NCI-H1092 treated with DMSO at 0.1 percent for 48 hours (cell line): ENCODE measurements at places on chromosomes 3 and 15.

DNA sequence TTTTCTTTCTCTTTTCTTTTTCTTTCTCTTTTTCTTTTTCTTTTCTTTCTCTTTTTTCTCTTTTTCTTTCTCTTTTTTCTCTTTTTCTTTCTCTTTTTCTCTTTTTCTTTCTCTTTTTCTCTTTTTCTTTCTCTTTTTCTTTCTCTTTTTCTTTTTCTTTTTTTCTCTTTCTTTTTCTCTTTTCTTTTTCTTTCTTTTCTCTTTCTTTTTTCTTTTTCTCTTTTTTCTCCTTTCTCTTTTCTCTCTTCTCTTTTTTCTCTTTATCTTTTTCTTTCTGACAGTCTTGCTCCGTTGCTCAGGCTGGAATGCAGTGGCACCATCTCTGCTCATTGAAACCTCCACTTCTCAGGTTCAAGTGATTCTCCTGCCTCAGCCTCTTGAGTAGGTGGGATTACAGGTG is 335.7 kb downstream of the SQOR start:
- no peak for DNase-seq

DNA sequence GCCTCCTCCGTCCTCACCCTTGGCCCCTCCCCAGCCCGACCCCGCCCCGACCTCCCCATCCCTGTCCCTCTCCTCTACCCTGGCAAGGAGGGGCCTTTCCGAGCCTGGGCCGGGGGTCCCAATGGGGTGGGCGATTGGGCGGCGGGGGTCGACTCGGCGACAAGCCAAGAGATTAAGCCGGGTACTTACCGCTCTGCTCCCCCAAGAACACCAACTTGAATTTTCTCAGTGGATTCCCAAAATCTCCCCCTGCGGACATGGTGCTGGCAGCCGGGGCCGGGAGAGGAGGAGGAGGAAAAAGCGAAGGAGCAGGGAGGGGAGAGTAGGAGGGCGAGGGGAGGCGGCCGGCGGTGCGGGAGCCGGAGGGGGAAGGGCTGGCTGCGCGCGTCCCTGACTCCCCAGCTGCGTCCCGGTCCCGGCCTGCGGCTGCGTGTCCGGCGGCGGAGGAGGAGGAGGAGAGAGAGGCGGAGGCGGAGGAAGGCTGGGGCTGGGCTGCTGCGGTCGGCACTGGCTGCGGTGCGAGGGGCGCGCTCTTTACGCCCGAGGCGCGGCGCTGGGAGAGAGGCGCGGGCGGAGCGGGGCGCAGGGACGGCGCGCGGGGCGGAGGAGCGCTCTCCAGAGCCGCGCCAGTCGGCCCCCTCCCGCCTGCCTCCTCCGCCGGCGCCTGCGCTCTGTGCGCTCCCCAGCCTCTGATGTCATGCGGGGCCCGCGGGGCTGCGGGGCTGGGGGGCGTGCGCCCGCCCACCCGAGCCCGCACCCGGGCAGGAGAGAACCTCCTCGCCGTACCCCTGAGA is at the start of gene RAB6B:
Gene RAB6B (minus strand): TSS at position 675 of the 794 bp plus-strand sequence. CDS start 416 bp downstream, at position 259.
- DNase-seq = peak; percentile 36

- DNase-seq = no peak
Measured at GRCh38 chr15:51714162-51714561, 23.3 kb downstream of the LYSMD2 start.

DNA sequence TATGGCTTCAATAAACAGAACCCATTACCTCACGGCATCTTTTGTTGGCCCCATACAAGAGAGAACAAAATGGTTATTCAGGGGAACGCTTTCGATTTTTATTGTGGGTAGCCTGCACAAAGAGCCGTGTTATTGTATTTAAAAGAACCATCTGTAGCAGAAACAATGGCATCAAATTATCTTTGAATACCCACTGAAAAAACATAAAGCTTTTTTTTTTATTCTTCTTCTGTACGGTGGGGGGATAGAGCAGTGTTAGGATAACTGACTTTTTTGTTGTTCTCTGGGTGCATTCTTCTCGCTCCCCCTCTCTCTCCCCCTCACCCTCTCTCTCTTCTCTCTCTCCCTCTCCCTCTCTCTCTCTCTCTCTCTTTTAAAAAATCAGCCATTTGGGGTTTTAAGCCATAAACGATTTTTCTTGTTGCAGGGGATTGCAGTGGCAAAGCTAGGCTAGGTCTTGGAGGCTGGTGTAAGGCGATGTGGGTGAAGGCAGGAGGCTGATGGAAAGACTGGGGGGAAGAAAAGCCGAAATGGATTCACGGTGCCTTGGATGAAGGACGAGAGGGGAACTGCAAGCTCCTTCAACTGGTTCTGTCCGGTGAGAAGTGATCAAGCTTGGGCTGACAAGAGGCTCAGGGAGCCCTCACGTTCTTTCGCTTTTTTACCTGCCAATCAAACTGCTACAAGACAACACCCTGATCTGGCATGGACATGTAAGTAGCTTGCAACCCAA is 12.4 kb upstream of the SOX2 start:
- DNase-seq = no peak

- DNase-seq = no peak
Measured at GRCh38 chr3:195877767-195878423, 30.5 kb downstream of the TNK2 start.

- DNase-seq = no peak
Measured at GRCh38 chr3:80285388-80285787, 517.6 kb upstream of the ROBO1 start.

DNA sequence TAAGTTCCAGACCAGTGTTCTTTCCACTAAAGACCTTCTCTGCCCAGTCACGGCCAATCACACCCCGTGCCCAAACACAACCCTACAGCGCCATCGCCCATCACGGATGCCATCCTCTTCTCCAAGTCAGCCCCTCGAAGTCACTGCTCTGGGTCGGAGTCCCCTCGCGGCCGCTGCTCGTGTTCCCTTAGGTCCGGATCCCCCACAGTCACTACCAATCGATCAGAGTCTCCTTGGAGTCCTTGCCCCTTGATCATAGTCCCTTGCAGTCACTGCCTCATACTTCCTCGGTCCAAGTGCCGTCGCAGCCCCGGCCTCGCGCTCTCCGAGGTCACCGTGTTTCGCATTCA is 461 bp downstream of the PCYT1A start:
- no peak for DNase-seq

DNA sequence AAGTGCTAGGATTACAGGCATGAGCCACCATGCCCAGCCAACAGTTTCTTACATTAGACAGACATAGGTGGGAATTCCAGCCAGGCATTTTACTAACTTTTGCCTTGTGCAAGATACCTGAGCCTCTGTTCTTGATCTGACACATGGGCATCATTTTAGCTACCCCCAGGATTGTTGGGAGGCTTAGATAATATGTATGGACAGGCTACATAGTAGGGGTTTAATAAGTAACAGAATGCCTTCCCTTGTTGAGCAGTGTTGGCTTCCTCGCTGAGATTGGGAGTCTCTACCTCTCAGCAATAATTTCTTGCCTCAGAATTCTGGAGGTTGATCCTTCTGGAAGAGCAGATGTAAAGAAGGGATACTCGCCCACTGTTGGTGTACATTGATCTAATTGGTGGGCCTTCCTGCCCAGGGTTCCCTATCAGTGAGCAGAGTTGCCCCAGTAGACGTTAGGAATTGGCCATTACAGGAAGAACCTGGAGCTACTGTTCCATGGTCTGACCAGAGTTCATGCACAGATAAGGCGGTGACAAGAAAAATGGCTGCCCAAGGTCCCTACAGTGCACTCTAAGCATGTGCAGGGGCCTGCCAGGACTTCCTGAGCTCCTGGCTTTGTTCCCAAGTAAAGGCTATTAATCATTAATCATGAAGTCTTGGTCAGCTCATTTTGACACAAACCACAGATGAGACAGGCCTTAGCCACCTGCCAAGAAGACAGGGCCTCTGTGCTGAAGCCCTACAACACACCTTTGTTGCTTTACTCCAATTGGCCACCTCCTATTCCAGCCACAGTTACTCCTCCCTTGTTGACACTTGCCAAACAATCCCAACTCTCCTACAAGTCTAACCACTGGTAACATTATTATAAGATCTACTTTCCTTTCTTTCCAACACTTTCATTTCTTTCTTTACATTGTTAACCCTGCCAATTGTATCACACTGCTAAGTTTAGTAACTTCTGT is 5.0 kb upstream of the IL17RE start:
- DNase-seq = no peak

GRCh38 chr3:56467108-56467507 is 1.2 kb downstream of the ERC2 start:
- DNase-seq = peak; percentile 92

- no peak for DNase-seq
Measured at GRCh38 chr3:78986416-78987101, 781.2 kb downstream of the ROBO1 start.
